ENCODE measurements at places on chromosomes 6 and 20. TPM values are rescaled to one million over a fixed set of nuclear protein-coding genes. Genes with fewer than 3 reads are reported as not detected.

RIPOR2 gene
- 1.1 TPM for total RNA-seq

HLA-DPB1 gene
- 2.3 TPM for total RNA-seq

MUC21 gene
- total RNA-seq: not detected

NCOA7 gene
- 87.9 TPM for total RNA-seq

ULBP1 gene
- total RNA-seq: under 0.01 TPM

MLN gene
- total RNA-seq: not detected

ID4 gene
- total RNA-seq: 10.2 TPM
